ENCODE measurements at places on chromosomes 7 and 10.

DNA sequence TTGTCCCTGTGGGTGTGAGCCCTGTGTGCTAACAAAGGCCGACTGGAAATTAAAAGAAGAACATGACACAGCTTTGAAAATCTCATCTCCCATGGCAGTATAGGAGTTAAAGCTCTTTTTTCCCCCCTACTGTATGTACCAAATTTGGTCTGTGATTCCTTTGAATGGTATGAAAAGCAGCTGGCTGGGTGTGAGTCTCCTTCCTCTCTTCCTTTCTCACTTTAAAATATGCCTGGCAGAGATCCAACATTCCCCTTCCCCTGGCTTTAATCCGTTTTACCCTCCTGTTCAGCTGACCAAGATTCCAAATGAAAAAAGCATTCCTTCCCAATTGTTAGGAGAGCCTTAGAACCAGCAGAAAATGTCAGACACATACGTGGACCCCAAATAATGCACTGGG lies 225.0 kb upstream of the CELF2 start:
- DNase-seq, result no peak

GRCh38 chr10:76298329-76298728 lies 866.9 kb downstream of the LRMDA start:
- DNase-seq, result no peak

- no peak for DNase-seq
Measured at GRCh38 chr10:84965468-84965867, 637.1 kb downstream of the CCSER2 start.

DNA sequence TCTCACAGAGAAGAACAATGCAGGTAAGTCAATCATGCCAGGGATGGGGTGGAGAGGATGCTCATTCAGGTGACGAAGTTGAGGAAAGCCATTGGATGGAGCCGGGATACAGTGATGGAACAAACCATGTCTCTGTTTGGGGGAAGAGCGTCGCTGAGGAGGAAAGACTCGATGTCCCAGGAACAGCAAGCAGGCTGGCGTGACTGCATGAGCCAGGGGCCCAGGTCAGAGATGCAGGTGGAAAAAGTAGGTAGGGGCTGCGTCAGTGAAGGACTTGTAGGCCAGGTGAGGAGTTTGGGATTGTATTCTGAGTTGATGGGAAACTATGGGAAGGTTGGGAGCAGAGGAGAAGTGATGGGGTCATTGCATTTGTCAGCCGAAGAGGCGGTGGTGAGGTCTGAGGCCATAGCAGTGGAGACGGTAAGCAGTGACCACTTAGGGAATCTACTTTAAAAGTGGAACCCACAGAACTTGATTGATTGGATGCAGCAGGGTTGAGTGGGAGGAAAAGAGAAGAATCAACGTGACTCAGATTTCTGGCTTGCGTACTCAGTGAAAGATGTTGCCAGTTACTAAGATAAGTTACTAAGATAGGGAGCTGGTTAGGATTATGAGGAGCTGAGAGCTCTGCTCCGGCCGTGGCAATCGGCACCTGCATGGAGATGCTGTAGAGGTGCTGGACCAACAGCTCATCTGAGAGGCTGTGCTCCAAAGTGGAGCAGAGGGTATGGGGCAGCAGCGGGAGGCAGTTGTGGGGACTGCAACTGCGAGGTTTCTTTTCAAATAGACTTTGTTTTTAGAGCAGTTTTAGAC lies 12.5 kb upstream of the IL2RA start:
- peak; percentile 63 for DNase-seq

GRCh38 chr7:47604496-47604890 lies 22.6 kb upstream of the TNS3 start:
- DNase-seq, result no peak

DNA sequence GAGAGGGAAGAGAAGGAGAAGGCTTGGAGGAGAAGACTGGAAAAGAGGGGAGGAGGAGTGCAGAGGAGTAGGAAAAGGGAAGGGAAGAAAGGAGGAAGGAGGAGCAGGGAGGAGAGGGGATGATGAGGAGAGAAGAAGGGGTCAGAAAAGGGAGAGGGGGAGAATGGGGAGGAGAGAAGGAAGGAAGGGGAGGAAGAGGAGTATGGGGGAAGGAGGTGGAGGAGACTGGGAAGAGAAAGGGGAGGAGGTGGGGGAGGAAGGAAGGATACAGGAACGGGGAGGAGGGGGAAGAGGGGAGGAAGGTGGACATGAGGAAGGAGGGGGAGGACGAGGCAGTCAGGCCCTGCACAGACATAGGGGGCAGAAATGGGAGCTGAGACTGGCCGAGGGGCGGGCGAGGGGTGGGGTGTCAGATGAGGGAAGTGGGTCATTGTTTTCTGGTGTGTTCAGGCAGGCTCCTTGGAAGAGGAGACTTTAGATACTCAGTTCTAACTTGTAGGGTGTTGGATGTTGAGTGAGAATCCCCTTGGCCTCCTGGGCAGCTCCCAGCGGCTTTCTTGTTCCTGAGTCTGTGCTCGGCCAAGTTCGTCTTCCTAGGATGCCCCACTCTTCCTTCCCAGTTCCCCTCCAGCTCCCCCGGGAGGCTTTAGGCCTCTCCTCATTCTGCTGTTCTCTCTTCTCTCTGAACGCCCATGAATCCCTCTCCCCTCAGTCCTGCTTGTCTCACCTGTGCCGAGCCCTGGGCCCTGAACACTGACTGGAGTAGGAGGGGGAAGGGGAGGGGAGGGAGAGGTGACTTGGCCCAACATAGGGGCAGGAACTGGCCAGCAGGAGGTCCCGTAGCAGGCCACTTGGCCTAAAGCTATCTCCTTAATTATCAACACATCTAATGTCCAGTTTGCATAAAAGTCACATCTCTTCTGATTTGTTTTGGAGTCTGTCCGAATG lies 12.8 kb upstream of the CRHR2 start:
- no peak for DNase-seq

DNA sequence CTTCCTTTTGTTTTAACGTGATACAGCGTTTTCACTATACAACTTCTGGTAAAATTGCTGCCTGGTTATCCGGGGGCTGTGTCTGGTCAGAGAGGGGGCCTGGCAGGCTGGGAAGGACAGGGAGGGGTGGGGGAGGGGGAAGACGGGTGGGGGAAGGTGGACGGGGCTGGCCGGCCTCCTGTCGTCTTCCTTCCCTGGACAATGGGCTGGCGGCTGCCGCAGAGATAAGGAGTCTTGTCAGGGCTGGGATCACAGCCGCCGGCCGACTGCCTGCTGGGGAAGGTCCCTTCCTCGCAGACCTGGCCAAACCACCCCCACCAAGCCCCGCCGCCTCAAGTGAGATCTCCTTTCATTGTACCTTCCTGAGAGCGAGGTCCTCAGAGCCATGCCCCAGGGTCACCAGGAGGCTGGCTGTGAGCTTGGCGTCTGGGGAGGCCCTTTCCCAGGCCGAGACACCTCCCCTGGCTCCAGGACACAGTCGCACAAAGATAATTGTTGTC lies 151.2 kb upstream of the TNRC18 start:
- DNase-seq, result no peak

DNA sequence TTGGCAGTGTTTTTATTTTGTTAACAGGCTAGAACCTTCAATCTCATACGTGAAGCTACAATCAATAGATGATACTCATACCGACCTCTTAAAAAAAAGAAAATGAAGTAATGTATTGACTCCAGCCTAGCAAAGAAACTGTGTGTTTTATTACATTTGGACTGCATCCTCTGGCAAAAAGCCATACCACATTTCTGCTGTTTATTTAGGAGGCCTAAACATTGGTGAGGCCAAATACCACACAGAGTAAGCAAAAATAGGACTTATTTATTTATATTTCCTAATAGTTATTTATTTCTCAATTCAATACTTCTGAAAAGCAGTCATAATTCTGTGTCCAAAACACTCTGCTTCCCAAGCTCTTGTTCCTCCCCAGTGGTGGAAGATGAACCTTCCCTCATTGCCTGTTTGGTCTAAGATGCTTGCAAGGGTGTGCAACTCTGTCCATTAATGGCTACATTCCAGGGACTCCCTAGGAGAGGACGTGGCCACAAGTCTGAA lies 398.8 kb upstream of the KLF6 start:
- DNase-seq, result no peak

DNA sequence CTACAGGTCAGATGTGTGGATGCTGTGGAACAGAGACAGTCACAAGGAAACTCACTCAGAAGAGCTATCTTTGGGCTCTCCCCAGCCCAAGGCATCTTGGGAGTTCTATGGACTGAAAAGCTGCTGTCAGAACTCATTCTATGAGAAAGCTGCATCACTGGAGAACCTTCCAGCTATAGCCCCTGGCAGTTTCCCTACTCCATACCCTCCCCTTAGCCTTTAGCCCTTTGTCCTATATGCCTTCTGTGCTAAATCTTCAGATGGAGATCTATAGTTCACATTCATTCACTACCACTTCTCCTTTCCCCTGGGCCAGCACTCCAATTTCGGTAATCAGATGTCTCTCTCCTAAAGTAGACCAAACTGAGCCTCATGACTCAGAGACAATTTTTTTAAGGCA lies 6.9 kb downstream of the WNT8B start:
- no peak for DNase-seq

DNA sequence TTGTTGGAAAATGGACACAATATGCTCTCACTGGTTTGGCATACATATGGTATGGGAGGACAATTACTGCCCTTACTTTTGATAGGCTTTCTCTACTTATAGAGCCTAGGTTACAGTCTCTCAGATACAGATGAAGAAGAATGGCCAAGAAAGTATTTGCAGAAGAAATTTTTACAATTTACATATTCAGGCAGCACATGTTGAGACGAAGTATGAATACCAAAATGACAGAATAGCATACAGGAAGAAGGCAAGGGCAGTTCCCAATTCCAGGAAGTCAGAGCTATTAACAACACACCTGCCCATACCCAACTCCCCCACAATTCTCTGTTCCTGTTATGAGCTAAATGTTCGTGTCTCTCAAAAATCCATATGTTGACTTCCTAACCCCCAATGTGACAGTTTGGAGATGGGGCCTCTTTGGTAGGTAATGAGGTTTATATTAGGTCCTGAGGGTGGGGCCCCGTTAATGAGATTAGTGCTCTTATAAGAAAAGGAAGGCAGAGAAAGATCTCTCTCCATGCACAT lies 67.8 kb downstream of the DOCK4 start:
- DNase-seq, result no peak

GRCh38 chr7:96179837-96180236 lies 142.1 kb downstream of the SLC25A13 start:
- DNase-seq, result no peak

GRCh38 chr10:14645239-14645960 lies 129.3 kb downstream of the FAM107B start:
- no peak for DNase-seq

GRCh38 chr7:139192014-139192706 lies 38.9 kb upstream of the UBN2 start:
- DNase-seq, result no peak

GRCh38 chr10:7756360-7756992 lies 31.3 kb downstream of the KIN start:
- DNase-seq, result peak; percentile 33

GRCh38 chr10:50533296-50533695 lies 90.5 kb downstream of the SGMS1 start:
- DNase-seq, result no peak

DNA sequence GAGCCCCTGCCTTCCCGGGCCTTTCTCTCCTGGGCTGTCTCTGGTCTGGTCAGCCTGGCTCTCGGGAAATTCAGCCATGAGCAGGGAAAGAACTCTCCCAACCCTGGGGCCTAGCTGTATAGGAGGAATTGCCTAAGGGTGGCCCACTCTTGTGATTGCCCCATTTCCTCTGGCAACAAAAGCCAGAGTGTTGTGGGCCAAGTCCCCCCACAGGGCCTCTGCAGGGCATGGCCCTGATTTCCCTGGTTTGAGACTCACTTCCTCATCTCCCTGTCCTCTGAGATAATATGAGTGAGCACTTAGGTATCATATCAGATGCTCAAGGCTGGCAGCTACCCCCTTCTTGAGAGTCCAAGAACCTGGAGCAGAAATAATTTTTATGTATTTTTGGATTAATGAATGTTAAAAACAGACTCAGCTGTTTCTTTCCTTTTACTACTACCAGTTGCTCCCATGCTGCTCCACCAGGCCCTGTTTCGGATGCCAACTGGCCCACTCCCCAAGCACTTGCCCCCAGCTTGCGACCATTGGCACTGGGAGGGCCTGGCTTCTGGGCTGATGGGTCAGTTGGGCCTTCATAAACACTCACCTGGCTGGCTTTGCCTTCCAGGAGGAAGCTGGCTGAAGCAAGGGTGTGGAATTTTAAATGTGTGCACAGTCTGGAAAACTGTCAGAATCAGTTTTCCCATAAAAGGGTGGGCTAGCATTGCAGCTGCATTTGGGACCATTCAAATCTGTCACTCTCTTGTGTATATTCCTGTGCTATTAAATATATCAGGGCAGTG lies 11.4 kb downstream of the IRF5 start:
- DNase-seq, result peak; percentile 65

- DNase-seq, result no peak
Measured at GRCh38 chr10:20713420-20713819, 183.7 kb downstream of the NEBL start.
